ENCODE measurements at places on chromosomes 16 and 17.
A peak's percentile ranks its signal among the peaks of the same experiment; 100 is the strongest.

- peak; percentile 87 for DNase-seq
Observed at GRCh38 chr17:82457929-82458178, 687 bp upstream of the NARF start.

- no peak for DNase-seq
Observed at GRCh38 chr16:65624229-65624628, 502.4 kb upstream of the CDH11 start.

DNA sequence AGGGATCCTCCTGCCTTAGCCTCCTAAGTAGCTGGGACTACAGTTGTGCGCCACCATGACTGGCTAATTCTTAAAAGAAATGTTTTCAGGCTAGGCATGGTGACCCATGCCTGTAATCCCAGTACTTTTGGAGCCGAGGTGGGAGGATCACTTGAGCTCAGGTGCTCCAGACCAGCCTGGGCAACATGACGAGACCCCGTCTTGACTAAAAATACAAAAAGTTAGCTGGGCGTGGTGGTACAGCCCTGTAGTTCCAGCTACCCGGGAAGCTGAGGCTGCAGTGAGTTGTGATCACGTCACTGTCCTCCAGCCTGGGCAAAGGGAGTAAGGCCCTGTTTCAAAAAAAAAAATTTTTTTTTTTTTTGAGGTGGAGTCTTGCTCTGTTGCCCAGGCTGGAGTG, 173.1 kb downstream of the SEC14L1 start:
- DNase-seq: no peak

DNA sequence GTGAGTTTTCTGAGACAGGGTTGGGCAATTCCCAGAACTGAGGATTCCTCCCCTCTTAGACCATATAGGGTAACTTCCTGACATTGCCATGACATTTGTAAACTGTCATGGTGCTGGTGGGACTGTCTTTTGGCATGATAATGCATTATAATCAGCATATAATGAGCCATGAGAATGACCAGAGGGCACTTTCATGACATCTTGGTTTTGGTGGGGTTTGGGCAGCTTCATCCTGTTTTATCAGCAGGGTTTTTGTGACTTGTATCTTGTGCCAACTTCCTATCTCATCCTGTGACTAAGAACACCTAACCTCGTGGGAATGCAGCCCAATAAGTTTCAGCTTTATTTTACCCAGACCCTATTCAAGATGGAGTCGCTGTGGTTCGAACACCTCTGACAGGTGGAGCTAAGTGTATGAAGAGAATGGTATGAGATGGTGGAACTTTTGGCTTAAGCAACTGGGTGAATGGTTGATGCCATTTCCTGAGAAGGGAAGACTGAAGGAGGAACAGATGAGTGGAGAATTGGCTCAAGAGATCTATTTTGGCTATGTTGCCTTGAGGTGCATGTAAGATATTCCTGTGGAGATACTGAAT, 217.3 kb downstream of the RAB11FIP4 start:
- DNase-seq: no peak

- no peak for DNase-seq
Observed at GRCh38 chr17:67420994-67421393, 43.9 kb downstream of the PITPNC1 start.

- no peak for DNase-seq
Observed at GRCh38 chr17:79451167-79451566, 159.7 kb downstream of the RBFOX3 start.

Data from renal cortical epithelial cell (primary cell).